Neural crest cell (in vitro differentiated cells): ENCODE measurements at places on chromosomes 6 and 20.
A peak's percentile ranks its signal among the peaks of the same experiment; 100 is the strongest.

DNA sequence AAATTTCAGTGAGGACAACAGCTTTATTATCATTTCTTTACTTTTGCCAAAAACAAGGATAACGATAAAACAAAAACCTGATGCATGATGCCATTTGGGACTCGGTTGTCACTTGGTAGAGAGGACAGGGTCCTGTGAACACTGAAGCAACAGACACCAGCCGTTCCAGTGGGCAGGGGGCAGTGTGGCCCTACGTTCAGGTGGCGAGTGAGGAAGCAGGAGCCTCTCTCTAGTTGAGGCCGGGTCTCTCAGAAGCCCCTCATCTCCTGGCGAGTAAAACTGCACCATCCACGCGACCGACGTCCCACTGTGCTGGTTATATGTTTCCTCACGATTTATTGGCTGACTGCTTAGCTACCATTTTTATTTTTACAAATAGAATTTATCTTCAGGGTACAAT is 231.6 kb downstream of the THBS2 start:
- DNase-seq: no peak

- no peak for DNase-seq
Observed at GRCh38 chr6:20433929-20434328, 32.2 kb downstream of the E2F3 start.

- no peak for DNase-seq
Observed at GRCh38 chr6:168071620-168072019, 7.4 kb downstream of the FRMD1 start.

GRCh38 chr20:40680161-40680959 is 8.7 kb downstream of the MAFB start:
- DNase-seq: no peak

- DNase-seq: no peak
Observed at GRCh38 chr6:35469751-35470662, 1.8 kb downstream of the RPL10A start.

DNA sequence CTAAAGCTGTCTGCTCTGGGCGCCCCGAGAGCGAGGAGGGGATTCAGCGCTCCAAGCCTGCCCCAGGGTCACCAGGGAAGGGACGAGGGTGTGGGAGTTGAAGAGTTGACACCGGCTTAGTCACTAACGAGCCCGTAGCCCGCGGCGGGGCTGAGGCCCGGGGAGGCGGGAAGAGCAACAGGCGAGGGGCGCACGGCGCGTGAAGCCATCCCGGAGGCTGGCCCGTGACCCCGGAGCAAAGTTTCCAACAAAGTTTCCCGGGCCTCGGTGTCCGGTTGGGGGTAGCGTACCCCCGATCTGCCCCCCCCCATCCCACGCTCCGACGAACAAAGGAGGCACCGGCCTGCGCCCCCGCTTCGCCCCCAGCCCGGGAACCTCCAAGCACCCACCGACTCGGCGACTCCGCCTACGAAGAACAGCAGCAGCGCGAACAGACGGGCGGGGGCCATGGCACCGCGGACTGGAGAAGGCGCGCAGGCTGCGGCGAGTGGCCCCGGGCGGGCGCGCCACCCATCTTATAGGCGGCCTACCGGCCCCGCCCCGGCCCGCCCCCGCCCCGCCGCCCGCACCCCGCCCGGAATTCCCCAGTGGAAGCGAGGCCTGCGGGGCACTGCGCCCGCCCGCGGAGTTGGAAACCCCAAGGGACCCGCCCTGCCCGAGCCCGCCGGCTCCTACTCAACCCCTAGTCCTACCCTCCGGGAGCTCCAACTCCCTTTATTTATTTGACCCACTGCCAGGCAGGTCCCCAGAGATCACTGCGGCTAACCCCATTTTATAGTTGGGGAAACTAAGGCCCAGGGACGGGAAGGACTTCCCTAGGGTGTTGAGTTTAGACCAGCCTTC is at the start of gene SDC4:
TSS of gene SDC4 (minus strand) at position 489 of the 843 bp plus-strand sequence. CDS start at position 449, 40 bp downstream.
- DNase-seq: peak; percentile 31

GRCh38 chr6:138782243-138782642 is 8.7 kb downstream of the CCDC28A start:
- no peak for DNase-seq

GRCh38 chr6:15876406-15876805 is 213.6 kb upstream of the DTNBP1 start:
- no peak for DNase-seq
